CD8-positive, alpha-beta memory T cell (primary cell): ENCODE measurements at places on chromosomes 2 and 18. TPM values are rescaled to one million over a fixed set of nuclear protein-coding genes. Genes with fewer than 3 reads are reported as not detected.

Gene FAM237A
- total RNA-seq = not detected

GRCh38 chr2:33602201-33602830 lies 3.2 kb upstream of the FAM98A start:
- no peak overlapping the region for H3K4me3 ChIP-seq
- no peaks in the 10 kb centered on the region for H3K27me3 ChIP-seq
- H3K27ac ChIP-seq = no peak overlapping the region
- peaks cover 15% of the 10 kb centered on the region for H3K4me1 ChIP-seq
- DNase-seq = no peak

Gene TNFAIP6
- total RNA-seq = not detected

DNA sequence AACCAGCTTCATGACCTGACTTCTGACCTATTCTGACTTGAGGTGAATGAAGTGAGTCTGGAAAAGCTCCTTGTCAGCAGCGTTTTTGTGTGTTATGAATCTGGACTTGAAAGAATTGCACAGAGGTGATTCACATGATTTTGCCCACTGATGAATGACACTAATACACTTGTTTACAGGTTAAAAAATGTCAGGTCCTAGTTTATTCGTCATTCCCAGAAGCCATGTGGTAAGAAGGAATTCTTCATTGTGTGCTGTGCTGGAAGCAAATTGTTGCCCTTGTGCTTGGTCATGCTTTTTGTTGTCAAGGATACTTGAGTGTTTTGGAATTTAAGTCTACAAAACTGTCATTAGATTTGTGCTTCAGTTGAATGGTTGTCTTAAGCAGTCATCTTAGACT lies 15.5 kb downstream of the SEC11C start:
- peaks cover 33% of the 10 kb centered on the region for H3K36me3 ChIP-seq
- H3K4me3 ChIP-seq = no peak overlapping the region
- H3K27ac ChIP-seq = no peak overlapping the region
- no peak for DNase-seq

DNA sequence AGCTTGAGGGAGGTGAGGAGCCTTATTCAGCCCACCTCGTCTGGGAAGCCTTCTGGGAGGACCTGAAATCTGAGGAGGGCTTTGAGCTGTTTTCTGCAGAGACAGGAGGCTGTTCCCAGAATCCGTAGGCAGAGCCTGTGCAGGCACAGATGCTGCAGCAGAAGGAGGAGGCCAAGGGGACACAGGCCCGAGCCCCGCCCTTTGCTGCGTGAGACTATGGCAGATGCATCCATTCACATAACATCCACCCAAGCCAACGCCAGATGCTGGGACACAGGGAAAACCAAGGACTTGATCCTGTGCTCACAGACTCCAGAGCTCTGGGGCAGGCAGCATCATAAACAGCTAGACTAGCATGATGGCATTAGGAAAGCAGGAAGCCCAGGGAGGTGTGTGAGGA lies 98.2 kb downstream of the KCNF1 start:
- H3K27ac ChIP-seq = no peak overlapping the region
- H3K4me1 ChIP-seq = no peaks in the 10 kb centered on the region
- no peak overlapping the region for H3K4me3 ChIP-seq
- H3K36me3 ChIP-seq = no peaks in the 10 kb centered on the region
